ENCODE measurements at places on chromosomes 5 and 9. TPM values are rescaled to one million over a fixed set of nuclear protein-coding genes. Genes with fewer than 3 reads are reported as not detected.

Gene GADD45G
- total RNA-seq, result 19.8 TPM

Gene LHX3
- not detected for total RNA-seq

Gene CCL27
- not detected for total RNA-seq

Gene ADGRD2
- not detected for total RNA-seq

Gene NME5
- 2.4 TPM for total RNA-seq

Gene SDHA
- 94.0 TPM for total RNA-seq

Gene ADRB2
- 28.0 TPM for total RNA-seq

- H3K4me3 ChIP-seq, result no peak overlapping the region
- H3K4me1 ChIP-seq, result peaks cover 25% of the 10 kb centered on the region
- H3K27me3 ChIP-seq, result no peaks in the 10 kb centered on the region
- H3K27ac ChIP-seq, result no peak overlapping the region
- no peaks in the 10 kb centered on the region for H3K36me3 ChIP-seq
- peak; percentile 33 for DNase-seq
Measured at GRCh38 chr9:37986001-37986400, 82.1 kb upstream of the SLC25A51 start.

GRCh38 chr5:173535166-173535975, 81.1 kb downstream of the BOD1 start:
- H3K27ac ChIP-seq, result no peak overlapping the region
- no peaks in the 10 kb centered on the region for H3K4me1 ChIP-seq
- DNase-seq, result no peak
- no peaks in the 10 kb centered on the region for H3K36me3 ChIP-seq

GRCh38 chr5:7181841-7182240, 214.1 kb upstream of the ADCY2 start:
- H3K4me1 ChIP-seq, result no peaks in the 10 kb centered on the region
- H3K27ac ChIP-seq, result no peak overlapping the region
- no peaks in the 10 kb centered on the region for H3K27me3 ChIP-seq

DNA sequence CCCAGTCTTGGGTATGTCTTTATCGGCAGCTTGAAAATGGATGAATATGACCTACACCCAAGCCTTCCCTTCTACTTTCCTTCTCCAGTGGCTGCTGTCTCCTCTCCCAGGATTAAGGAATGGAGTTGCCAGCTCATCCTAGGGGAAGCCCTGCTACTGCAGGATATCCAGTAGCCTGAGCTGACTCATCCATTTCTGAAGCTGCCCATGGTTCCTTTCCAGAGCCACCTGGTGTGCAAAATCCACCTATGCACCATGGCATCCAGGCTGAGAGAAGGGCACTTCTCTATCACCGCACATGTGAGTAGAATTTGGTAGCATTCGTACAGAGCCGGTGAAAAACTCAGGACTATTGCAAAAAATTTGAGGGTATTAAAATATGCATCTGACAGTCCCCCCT, 290.8 kb downstream of the YTHDC2 start:
- no peak overlapping the region for H3K4me3 ChIP-seq
- H3K36me3 ChIP-seq, result no peaks in the 10 kb centered on the region
- DNase-seq, result no peak
- no peaks in the 10 kb centered on the region for H3K27me3 ChIP-seq
- peaks cover 17% of the 10 kb centered on the region for H3K4me1 ChIP-seq
- H3K27ac ChIP-seq, result no peak overlapping the region

DNA sequence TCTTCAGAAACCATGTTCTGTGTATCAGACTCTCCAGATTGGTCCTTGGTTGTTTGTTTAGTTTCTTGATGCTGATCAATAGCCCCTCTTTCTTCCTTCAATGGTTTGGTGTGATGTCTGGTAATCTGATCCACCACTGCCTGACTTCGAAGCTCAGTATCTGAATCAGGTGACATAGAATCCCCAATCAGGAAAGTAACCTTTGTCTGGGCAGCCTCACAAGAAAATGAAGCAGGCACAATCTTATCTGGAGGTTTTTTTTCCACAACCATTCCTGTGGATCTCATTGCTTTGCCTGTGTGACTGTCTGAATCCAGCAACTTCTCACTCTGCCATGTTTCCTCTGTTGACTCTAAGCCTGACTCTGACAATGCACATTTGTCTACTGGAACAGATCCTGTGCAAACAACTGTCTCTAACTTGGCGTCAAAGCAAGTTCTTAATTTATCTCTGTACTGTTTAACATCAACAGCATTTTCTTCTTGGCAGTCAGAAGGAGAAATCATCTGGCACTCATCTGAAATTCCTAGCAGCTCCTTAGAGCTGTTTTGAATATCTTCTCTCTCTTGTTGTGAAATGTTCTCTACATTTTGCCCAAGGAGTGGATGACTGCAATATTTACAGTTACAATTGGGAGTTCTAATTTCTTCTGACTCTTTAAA, 37.1 kb upstream of the RAPGEF6 start:
- peaks cover 54% of the 10 kb centered on the region for H3K36me3 ChIP-seq
- no peak overlapping the region for H3K4me3 ChIP-seq
- H3K27ac ChIP-seq, result peak overlapping the region; percentile 71
- no peak for DNase-seq

GRCh38 chr5:135018457-135018856, 15.6 kb downstream of the PITX1 start:
- no peaks in the 10 kb centered on the region for H3K4me1 ChIP-seq
- no peak overlapping the region for H3K27ac ChIP-seq
- peak; percentile 36 for DNase-seq
- H3K36me3 ChIP-seq, result no peaks in the 10 kb centered on the region

DNA sequence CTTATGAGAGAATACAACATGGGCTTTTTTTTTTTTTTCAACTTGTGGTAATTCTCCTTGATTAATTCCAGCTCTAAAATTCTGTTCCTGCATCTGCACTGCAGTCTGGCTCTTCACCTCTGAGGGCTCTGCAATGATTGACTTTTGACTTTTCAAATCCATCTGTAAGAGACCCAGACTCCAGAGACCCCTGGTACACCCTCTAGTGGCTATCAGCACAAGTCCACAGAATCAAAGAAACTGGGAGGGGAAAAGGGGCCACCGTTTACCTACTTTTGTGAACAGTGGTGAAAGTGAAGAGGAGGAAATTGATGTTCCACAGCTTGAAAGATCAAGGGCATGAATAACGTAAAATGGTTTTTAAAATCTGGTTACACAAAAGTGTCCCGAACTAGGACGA, 151.6 kb downstream of the SLIT3 start:
- H3K27me3 ChIP-seq, result no peaks in the 10 kb centered on the region
- no peaks in the 10 kb centered on the region for H3K36me3 ChIP-seq
- H3K4me3 ChIP-seq, result no peak overlapping the region
- DNase-seq, result no peak
- peaks cover 3% of the 10 kb centered on the region for H3K4me1 ChIP-seq

GRCh38 chr5:23419115-23419514, 88.3 kb upstream of the PRDM9 start:
- no peak for DNase-seq
- H3K36me3 ChIP-seq, result no peaks in the 10 kb centered on the region
- no peak overlapping the region for H3K4me3 ChIP-seq
- H3K4me1 ChIP-seq, result no peaks in the 10 kb centered on the region
- H3K27me3 ChIP-seq, result no peaks in the 10 kb centered on the region

DNA sequence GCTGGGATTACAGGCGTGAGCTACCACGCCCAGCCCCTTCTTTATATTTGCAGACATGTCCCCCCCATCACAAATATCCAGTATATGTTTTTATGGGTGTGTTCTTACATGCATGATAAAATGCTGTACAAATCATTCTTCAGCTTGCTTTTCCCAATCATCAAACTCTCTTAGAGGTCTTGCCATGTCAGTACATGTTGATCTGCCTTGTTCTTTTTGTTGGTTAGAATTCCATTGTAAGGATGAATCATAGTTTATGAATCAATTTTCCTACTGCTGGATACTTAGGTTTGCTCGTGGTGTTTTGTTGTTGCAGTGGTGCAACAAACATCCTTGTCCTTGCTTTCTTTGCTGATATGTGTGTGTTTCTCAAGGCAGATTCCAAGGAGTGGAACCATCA, 79.9 kb upstream of the NEURL1B start:
- peaks cover 32% of the 10 kb centered on the region for H3K4me1 ChIP-seq
- no peak overlapping the region for H3K4me3 ChIP-seq

DNA sequence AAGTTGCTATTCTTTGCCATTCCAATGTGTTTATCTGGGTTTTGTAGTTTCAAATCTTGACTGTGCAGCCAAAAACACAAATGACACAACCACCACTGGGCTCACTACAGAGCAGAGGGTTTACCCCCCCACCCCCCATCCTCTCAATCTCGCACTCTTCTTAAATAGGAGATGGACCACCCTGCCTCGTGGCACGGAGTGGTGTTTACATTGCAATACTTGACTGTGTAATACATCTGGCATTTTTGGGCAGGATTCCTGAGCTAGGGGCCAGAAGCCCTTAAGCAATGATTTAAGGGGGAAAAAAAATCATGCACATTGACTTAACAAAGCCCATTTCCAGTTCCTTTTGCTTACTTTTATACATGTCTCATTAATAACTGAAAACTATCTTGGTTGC, 19.0 kb downstream of the PTCH1 start:
- H3K4me1 ChIP-seq, result peaks cover 32% of the 10 kb centered on the region
- no peaks in the 10 kb centered on the region for H3K27me3 ChIP-seq
- no peak overlapping the region for H3K27ac ChIP-seq
- no peak for DNase-seq
- no peak overlapping the region for H3K4me3 ChIP-seq

- H3K27ac ChIP-seq, result no peak overlapping the region
- no peaks in the 10 kb centered on the region for H3K36me3 ChIP-seq
- peaks cover 21% of the 10 kb centered on the region for H3K4me1 ChIP-seq
- no peaks in the 10 kb centered on the region for H3K27me3 ChIP-seq
Measured at GRCh38 chr5:142864290-142865260, 94.4 kb downstream of the ARHGAP26 start.

DNA sequence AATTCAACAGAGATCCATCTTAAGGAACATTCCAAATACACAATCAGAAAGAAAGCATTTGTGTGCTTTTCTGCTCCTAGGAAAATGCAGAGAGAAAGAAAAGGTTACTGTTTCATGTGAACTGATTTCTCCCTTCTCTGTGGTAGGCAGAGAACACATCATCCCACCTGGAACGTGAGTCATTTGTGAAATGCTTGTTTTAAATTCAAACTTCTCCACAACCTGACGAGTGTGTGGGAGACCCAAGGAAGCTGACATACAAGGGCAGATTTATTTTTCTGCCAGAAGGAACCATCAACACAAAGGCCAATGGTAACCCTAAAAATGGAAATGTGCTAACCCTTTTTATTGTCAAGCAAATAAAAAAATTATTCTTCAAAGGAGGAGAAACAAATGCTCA, 156.4 kb downstream of the EFNA5 start:
- no peaks in the 10 kb centered on the region for H3K27me3 ChIP-seq
- H3K4me3 ChIP-seq, result no peak overlapping the region
- no peak overlapping the region for H3K27ac ChIP-seq
- H3K36me3 ChIP-seq, result no peaks in the 10 kb centered on the region
- no peaks in the 10 kb centered on the region for H3K4me1 ChIP-seq

DNA sequence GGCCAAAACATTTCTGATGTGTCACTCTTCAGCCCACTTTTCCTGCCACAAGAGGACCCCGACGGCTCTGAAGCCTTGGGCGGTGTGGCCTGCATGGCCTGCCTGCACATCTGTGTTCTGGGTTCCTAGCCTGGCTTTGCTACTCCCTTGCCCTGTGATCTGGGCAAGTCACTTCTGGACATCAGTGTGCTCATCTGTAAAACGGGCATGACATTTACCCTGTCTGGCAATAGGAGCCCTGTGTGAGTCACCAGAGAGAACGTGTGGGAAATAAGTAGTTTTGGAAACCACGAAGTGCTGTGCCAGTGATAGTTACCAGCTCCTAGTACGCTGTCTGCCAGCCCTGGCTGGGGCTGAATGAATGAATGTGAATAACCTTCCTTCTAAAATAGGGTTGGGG, 90.8 kb downstream of the MACROH2A1 start:
- no peak overlapping the region for H3K4me3 ChIP-seq
- H3K27ac ChIP-seq, result no peak overlapping the region
- no peak for DNase-seq
- H3K27me3 ChIP-seq, result peaks cover 7% of the 10 kb centered on the region
- no peaks in the 10 kb centered on the region for H3K4me1 ChIP-seq

DNA sequence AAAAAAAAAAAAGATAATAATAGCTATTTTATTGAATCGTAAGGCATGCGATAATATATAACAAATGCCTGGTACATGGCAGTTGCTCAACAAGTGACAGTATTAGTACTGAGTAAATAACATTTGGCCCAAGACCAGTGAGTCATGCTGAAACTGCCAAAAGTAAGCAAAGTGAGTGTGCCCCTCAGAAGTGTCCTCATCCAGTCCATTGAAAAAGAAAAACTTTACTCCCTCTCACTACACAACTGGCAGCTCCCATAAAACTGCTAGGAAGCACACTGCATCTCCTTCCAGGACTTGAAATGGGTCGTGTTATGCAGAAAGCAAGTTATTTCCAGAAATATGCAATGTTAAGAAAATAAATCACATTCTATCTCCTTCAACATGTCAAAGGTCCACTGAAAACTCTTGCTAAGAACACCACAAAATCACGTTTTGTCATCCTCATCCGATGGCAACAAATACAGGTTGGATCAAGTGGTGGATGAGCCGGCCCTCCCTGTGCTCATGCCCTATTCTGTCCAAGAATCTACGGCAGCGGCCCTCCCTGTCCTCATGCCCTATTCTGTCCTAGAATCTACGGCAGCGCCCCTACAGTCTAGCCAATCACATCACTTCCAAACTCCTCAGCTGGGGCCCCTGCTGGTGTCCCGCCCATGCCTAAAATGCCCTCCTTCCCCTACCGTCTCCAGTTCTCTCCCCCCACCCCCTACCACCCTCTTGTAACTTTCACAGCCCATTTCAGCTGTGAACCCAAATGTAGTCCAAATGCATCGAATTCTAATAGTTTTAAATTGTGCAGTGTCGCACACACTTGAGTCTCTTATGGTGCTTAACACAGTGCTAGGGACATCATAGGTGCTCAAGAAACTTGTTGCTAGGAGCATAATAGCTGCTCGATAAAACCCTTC, 12.5 kb downstream of the PTCH1 start:
- peak overlapping the region; percentile 21 for H3K4me3 ChIP-seq
- H3K27me3 ChIP-seq, result no peaks in the 10 kb centered on the region
- peaks cover 21% of the 10 kb centered on the region for H3K4me1 ChIP-seq
- H3K36me3 ChIP-seq, result no peaks in the 10 kb centered on the region
- no peak overlapping the region for H3K27ac ChIP-seq

DNA sequence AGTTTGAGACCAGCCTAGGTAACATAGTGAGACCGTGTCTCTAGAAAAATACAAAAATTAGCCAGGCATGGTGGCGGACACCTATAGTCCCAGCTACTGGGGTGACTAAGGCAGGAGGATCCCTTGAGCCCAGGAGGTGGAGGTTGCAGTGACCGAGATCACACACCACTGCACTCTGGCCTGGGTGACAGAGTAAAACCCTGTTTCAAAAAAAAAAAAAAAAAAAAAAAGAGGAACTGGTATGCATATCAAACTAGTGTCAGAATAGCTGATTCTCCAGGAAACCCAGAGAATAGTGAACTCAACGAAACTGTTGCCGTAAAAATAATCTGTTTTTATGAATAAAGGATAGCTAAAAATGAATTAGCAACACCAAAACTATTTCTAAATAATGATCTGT, 126.6 kb upstream of the BASP1 start:
- H3K4me1 ChIP-seq, result no peaks in the 10 kb centered on the region
- H3K36me3 ChIP-seq, result no peaks in the 10 kb centered on the region
- no peak overlapping the region for H3K27ac ChIP-seq
- DNase-seq, result no peak

- H3K27ac ChIP-seq, result no peak overlapping the region
- no peaks in the 10 kb centered on the region for H3K4me1 ChIP-seq
- no peak overlapping the region for H3K4me3 ChIP-seq
- DNase-seq, result no peak
- H3K36me3 ChIP-seq, result no peaks in the 10 kb centered on the region
Measured at GRCh38 chr5:109566361-109566760, 123.4 kb upstream of the MAN2A1 start.

- DNase-seq, result peak; percentile 45
- no peak overlapping the region for H3K4me3 ChIP-seq
- no peaks in the 10 kb centered on the region for H3K4me1 ChIP-seq
Measured at GRCh38 chr9:126146254-126147145, 180.1 kb upstream of the MVB12B start.
